ENCODE measurements at places on chromosomes 12 and 14.

GRCh38 chr14:23861666-23862065, 91.9 kb upstream of the DHRS4 start:
- no peak for DNase-seq

DNA sequence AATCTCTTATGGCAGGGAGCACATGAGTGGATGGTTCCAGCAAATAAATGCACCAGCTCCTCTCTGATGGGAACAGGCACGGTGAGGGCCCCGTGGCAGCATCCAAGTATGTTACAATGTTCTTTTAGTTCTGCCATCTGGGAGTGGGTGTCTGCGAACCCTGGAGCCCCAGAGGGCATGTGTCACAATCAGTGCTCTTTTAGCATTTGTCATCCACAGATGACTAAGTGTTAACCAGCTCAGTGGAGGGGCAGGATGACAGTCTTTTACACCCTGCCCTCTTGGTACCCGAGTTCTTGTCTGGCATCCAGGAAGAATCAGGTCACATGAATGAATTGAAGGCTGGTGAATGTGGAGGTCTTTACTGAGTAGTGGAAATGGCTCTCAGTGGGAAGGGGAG, 560.4 kb upstream of the FLRT2 start:
- no peak for DNase-seq

- DNase-seq = no peak
These were observed 311.8 kb downstream of the BTG1 start for GRCh38 chr12:91833780-91834359.

DNA sequence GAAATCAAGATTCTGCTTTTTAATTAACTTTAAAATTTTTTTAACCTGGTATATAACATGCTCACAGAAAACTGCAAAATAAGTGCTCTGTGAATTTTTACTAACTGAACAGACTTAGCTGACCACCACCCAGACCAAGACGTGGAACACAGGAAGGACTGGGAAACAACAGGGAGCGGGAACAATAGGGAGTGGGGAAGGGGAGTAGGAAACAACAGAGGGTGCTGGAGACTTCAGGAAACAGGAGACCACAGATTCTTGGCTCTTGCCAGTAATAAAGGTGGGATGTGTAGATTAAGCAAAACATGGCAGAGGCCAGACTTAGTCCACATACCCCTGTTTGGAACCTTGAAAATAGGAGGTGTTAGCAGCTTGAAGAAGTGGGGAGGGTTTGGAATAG, 51.4 kb upstream of the TMCC3 start:
- no peak for DNase-seq

- DNase-seq = no peak
These were observed 198.1 kb downstream of the KCNH5 start for GRCh38 chr14:62847168-62847567.

All from ELF-1 (cell line).